ENCODE measurements at places on chromosomes 2 and 18.

DNA sequence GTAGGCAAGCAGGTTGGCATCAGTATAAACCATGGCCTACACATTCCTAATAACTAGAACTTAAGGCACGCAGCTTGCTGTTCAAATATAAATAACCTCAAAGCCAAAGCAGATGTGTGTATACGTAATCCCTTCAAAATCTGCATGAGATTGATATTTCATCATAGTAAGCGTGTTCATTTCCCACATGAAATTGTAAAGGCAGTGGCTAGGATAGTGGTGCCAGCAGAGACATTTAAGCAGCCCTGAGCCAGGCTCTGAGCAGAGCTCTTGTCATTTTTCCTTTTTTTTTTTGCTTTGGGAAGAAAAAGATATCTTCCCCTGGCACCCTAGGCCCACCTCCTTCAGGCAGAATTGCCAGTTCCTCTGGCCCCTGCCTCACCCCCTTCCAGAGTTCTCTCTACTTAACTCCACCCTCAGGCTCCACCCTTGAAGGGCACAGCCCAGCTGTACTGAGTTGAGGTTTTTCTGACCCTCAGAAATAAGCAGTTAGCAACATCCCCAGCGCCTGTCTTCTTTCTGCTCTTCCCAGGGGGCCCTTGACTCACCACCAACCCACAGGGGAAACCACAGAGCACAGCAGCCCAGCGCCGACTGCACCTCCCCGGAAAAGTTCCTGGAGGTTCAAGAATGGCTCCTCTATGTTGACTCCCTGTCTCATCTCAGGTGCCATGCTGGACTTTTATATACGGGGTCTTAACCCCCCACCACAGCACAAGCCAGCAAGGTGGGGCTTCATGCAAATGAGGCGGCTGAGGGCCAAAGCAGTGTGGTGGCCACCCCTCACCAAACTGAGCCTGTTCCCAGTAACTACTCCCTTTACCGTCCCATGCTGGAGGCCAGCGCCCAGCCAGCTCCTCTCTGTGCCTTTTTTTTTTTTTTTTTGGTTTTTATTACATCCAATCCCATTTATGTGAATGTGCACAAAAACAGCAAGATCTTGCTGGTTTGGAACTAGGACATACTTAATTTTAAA, 84.7 kb downstream of the EHD3 start:
- H3K36me3 ChIP-seq = no peaks in the 10 kb centered on the region
- DNase-seq = peak; percentile 57
- H3K27ac ChIP-seq = peak overlapping the region; percentile 39
- no peak overlapping the region for H3K4me3 ChIP-seq
- no peaks in the 10 kb centered on the region for H3K27me3 ChIP-seq
- peaks cover 46% of the 10 kb centered on the region for H3K4me1 ChIP-seq

- DNase-seq = no peak
- no peak overlapping the region for H3K4me3 ChIP-seq
- no peaks in the 10 kb centered on the region for H3K27me3 ChIP-seq
- H3K36me3 ChIP-seq = no peaks in the 10 kb centered on the region
- H3K27ac ChIP-seq = no peak overlapping the region
Measured at GRCh38 chr2:46434851-46435273, 44.5 kb upstream of the TMEM247 start.

GRCh38 chr2:241011296-241011600, 12.8 kb downstream of the SNED1 start:
- H3K4me1 ChIP-seq = peaks cover 42% of the 10 kb centered on the region
- no peak overlapping the region for H3K4me3 ChIP-seq
- no peaks in the 10 kb centered on the region for H3K27me3 ChIP-seq
- no peak for DNase-seq
- H3K36me3 ChIP-seq = no peaks in the 10 kb centered on the region

DNA sequence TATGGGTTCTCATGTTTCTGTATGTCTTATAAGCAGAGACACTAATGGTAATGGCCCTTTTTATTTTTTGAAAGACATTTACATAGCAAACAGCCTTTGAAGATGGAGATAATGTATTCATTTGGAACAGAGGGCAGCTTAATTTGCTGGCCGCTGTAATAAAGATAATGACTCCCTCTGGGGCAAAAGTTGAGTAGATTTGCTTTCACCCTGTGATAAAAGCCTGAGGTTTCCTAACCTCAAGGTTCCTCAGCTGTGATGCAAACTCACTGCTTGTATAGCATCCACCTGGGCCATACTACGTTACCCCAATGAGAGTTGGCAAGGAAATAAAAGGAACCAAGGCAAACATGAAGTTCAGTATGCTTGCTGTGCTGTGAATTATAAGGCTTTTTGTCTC, 54.8 kb downstream of the TEX51 start:
- DNase-seq = no peak
- no peak overlapping the region for H3K4me3 ChIP-seq
- no peak overlapping the region for H3K27ac ChIP-seq

GRCh38 chr2:126495189-126495588, 160.8 kb upstream of the GYPC start:
- H3K4me1 ChIP-seq = no peaks in the 10 kb centered on the region
- peaks cover 14% of the 10 kb centered on the region for H3K27me3 ChIP-seq
- peaks cover 3% of the 10 kb centered on the region for H3K36me3 ChIP-seq
- no peak overlapping the region for H3K4me3 ChIP-seq

GRCh38 chr18:9869715-9870430, 15.9 kb upstream of the TXNDC2 start:
- DNase-seq = no peak
- peaks cover 10% of the 10 kb centered on the region for H3K4me1 ChIP-seq
- no peak overlapping the region for H3K27ac ChIP-seq
- H3K27me3 ChIP-seq = peaks cover 23% of the 10 kb centered on the region

GRCh38 chr2:166372046-166372445, 3.7 kb downstream of the SCN9A start:
- H3K4me1 ChIP-seq = peaks cover 8% of the 10 kb centered on the region
- H3K27me3 ChIP-seq = peaks cover 27% of the 10 kb centered on the region
- H3K36me3 ChIP-seq = no peaks in the 10 kb centered on the region
- DNase-seq = no peak
- no peak overlapping the region for H3K4me3 ChIP-seq

GRCh38 chr2:193442293-193442692, 1247.6 kb upstream of the TMEFF2 start:
- DNase-seq = no peak
- H3K27me3 ChIP-seq = no peaks in the 10 kb centered on the region
- H3K27ac ChIP-seq = no peak overlapping the region
- no peaks in the 10 kb centered on the region for H3K4me1 ChIP-seq
- H3K4me3 ChIP-seq = no peak overlapping the region
- H3K36me3 ChIP-seq = no peaks in the 10 kb centered on the region

Measured in activated naive CD8-positive, alpha-beta T cell treated with anti-CD3 and anti-CD28 coated beads, Interleukin-2, amount 50 U/mL, for 24 hours (primary cell).